ENCODE measurements at places on chromosomes 3 and 15.
A peak's percentile ranks its signal among the peaks of the same experiment; 100 is the strongest.

- DNase-seq = no peak
Observed at GRCh38 chr15:101156061-101156460, 95.8 kb downstream of the CHSY1 start.

DNA sequence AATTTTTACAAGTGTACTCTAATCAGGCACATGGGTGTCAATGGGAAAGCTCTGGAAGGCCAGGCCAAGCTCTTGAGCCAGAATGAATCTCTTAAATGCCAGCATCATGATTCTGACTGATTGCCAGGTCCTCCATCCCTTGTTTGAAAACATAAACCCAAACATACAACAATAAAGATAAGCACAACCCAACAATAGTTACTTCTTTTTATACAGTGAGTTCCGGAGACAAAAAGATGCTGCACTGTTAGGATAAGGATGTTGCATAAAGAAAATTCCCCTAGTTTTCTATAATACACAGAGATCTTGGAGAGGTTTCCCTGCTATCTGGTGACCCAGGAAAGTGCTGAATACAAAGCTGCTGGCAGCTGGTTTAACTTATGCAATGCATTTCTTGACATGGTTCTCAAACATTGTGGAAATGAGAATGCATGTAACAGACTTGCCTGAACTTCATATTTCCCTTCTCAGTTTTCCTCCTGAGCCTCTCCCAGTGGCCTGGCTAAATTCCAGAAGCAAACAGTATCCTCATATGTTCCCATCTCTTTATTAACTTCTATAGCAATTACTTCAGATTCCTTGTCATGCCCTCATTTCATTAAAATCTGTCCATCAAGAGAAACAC lies 180.1 kb upstream of the PRICKLE2 start:
- no peak for DNase-seq

DNA sequence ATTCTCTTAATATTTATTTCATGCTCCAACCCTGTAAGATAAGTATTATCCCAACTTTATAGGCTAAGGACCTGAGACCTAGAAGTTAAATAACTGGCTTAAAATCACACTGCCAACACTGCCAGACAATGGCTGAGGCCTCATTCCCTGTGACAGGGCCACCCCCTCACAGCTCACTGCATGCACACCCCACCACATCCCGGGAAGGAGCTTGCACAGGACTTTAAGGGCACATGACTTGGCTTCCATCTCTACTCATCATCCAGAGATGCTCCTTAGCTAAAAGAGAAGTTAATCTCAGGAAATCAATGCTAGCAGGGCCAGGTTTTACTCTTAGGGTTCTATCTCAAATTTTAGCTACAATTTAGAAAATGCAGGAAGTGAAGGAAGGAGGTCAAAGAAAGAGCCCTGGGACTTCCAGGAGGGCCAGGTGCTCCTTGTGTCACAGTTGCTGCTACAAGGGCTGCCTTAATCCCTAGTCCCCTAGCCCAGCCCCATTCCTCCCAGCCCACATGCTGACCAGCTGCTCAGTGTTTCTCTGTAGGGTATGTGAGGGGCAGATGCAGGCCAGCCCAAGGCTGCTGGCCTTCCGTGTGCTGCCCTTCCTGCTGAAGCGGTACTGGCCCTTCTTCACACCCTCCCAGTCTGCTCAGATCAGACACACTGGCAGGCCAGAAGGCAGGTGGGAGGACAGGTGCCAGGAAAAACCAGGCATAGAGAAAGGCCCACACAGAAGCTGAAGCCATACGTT lies 53.5 kb downstream of the WWTR1 start:
- no peak for DNase-seq

DNA sequence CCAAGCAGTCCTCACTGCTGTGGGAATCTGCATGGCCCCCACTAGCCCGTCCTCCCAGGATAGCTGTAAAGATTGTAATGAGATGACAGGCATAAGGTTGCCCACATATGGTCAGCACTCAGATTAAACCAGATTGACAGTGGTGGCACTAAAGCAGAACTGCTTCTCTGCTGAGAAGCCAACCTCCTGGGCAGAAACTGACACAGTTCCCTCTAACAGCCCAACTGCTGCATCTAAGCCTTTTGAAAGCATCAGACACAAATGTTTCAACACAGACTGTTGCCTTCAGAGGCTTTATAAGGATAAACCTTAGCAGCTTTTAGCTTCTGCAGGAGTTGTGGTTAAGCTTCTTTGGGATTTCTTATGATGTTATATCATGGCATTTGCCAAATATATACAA lies 13.0 kb downstream of the DCLK3 start:
- no peak for DNase-seq

DNA sequence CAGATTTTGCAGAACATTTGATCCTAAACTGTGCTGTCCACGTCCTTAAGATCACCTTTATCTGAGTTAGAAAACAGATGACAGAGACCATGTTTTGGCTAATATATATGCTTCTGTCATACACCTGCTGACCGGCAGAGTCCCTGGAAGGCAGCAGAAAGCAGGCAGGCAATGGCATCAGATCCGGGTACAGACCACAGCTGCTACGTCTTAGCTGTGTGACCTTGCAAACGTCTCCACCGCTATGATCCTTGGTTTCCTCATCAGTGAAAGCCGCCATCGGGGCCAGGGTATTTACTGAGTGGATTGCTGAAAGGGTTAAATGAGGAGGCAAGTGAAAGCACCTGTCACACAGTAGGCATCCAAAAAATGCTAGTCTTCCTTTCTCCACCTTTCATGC lies 72.1 kb downstream of the ABTB1 start:
- no peak for DNase-seq

- no peak for DNase-seq
Observed at GRCh38 chr3:64873400-64873799, 185.6 kb upstream of the ADAMTS9 start.

GRCh38 chr3:82707035-82707434 lies 945.6 kb upstream of the GBE1 start:
- no peak for DNase-seq

DNA sequence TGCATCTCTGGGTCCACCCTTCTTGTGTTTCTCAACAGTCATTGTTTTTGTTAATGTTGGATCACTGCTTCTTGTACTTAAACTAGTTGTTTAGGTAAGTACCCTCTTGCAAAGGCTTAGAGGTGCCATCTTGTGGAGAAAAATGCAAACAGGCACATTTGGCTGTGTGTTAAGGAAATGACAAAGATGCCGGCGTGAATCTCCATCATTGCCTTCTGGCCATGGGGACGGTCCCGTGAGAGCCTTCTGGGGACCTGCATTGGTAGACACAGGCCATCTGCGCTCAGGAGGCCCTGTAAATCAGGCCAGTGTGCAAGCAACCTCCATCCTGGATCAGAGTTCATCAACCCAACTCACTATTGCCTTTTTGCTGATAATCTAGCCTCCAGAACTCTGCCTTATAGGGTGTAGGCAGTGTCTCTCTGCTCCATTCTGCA lies 158.6 kb upstream of the NR2E3 start:
- peak; percentile 59 for DNase-seq

DNA sequence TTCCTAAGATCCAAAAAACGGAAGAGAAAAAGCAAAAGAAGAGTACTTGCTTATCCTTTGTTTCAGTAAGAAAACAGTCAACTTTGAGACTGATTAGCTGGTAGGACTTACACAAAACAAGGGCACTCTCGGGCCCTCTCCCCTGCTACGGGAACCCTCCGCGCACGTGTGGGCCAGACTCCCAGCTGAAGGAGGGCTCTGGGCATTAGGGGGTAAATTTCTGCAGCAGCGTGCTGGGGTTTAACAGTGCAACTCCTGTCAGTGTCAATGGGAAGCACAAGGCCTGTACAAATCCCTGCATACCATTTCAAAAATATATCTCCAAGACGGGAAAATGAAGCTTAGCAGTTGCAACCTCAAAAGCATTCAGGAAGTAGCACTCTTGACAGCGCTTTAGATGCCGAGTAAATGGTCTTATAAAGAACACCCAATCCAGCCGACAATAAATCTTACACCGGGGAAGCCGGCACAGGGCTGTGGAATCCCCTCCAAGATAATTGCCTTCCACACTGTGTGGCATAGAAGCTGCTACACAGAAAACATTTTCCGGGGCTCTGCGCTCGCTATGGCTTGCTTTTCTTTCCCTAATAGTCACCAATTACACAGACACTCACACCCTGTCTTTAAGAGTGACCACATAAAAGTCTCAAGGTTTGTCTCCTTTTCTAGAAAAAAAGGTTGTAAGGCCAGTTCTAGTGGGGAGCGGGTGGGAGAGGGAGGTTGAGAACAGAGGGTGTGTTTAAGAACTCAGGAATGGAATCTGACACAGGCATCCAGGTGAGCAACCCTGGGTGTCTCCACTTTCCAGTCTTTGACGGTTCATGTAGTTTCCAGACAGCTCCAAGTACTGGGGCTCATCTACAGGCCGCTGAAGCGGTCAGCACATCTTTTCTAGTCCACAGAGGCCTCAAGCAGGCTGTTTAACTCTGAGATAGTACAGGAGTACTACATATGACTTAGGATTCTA lies 512.7 kb downstream of the FOXP1 start:
- DNase-seq = no peak

- DNase-seq = peak; percentile 59
Observed at GRCh38 chr15:77012868-77013267, 17.9 kb downstream of the PSTPIP1 start.

GRCh38 chr3:175383813-175384212 lies 524.7 kb downstream of the NAALADL2 start:
- DNase-seq = no peak

- no peak for DNase-seq
Observed at GRCh38 chr3:151863611-151864010, 9.8 kb upstream of the SUCNR1 start.

- no peak for DNase-seq
Observed at GRCh38 chr3:10119376-10119775, 3.9 kb downstream of the BRK1 start.

GRCh38 chr3:123019591-123019990 lies 8.0 kb downstream of the SEMA5B start:
- DNase-seq = no peak

GRCh38 chr15:62599791-62600777 lies 435.0 kb upstream of the C2CD4B start:
- DNase-seq = no peak

DNA sequence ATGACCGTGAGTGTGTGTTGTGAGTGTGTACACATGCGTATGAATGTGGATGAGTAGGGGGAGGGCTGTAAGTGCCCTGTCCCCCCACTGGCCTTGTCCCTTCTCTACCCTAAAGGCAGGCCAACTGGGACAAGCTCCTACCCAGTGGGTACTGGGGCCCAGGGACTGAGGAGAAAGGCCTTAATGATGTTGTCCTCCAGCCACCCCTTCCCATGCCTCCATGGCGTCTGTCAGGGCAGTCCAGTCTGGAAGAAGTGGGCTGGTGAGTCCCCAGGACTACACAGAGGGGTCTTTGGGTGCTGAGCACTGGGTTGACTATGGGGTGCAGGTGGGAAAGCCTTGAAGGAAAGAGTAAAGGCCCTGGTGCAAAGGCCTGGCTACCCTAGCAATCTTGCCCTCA lies 16.9 kb upstream of the CORO2B start:
- no peak for DNase-seq

- no peak for DNase-seq
Observed at GRCh38 chr3:34856081-34856947, 783.0 kb upstream of the ARPP21 start.

GRCh38 chr3:146227486-146227885 lies 23.4 kb downstream of the PLSCR4 start:
- no peak for DNase-seq

GRCh38 chr15:71111181-71111565 lies 4.1 kb upstream of the THSD4 start:
- DNase-seq = no peak

GRCh38 chr15:70494517-70494851 lies 268.9 kb downstream of the UACA start:
- DNase-seq = no peak

DNA sequence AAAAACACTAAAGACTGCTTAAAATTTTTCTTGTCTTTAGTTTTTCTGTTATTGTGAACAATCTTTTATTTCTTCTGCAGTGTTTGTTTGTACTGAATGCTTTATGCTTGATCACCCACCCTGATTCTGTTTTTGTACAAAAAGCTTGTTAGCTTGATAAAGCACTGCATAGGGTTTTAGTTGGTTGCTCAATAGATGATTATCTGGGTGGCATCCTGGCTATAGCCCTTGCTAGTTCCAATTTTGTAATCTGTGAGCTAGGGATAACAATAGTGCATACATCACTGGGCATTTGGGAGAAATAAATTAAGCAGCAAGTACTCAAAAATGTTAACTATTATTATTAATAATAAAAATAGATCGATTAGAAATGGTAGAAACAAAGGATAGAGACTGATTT lies 102.3 kb downstream of the ZPLD1 start:
- DNase-seq = no peak

- no peak for DNase-seq
Observed at GRCh38 chr3:188262488-188262887, 108.5 kb downstream of the LPP start.

GRCh38 chr15:77144492-77145070 lies 73.7 kb upstream of the TSPAN3 start:
- no peak for DNase-seq

DNA sequence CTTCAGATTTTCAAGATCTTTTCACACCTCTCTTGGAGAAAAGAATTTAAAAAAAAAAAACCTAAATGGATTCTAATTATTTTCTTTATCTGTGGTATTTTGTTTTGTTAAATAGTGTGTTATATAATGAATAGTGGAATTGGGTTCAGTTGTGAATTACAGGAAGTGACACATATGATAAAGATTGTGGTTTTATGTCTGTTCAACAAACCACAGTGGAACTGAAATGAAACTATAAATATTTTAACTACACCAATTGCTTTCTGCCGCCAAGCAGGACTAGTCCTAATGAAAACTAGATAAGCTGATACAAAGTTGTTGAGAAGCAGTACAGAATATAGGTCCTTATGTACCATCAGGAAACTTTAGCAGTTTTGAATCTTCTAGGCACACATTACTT lies 121.6 kb downstream of the UBE2E2 start:
- peak; percentile 3 for DNase-seq

- DNase-seq = peak; percentile 70
Observed at GRCh38 chr3:157606011-157606851, 103.0 kb upstream of the VEPH1 start.

GRCh38 chr3:146115619-146116018 lies 45.4 kb downstream of the PLOD2 start:
- no peak for DNase-seq

DNA sequence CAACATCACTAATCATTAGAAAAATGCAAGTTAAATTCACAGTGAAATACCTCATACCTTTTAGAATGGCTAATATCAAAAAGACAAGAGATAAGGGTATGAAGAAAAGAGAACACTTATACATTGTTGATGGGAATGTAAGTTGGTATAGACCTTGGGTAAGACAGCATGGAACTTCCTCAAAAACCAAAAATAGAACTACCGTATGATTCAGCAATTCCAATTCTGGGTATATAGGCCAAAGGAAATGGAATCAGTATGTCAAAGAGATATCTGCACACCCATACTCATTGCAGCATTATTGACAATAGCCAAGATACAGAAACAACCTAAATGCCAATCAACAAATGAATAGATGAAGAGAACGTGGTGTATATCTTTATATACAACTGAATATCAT lies 166.8 kb upstream of the LRRN1 start:
- no peak for DNase-seq

- no peak for DNase-seq
Observed at GRCh38 chr3:195240171-195240701, 30.7 kb downstream of the XXYLT1 start.
